ENCODE measurements at places on chromosomes 7 and 10.

- DNase-seq: no peak
Measured at GRCh38 chr10:95248989-95249388, 41.8 kb downstream of the PDLIM1 start.

DNA sequence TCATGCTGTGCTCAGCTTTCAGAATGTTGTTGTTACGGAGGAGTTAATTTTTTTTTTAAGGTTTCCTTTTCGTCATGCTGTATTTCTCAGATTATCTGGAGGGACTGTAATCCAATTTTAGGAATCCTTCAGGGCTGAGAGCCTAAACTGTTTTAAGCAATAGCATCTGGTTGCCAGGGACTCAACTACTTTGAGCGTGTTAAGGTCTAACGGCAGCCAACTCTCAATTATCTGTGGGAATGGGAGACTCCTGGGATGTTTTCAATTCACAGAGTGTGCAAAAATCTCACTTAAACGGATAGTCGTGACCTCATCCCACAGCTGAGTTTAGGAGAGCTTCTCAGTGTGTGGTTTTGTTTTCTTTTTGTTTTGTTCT is 291.7 kb downstream of the AUTS2 start:
- no peak for DNase-seq

DNA sequence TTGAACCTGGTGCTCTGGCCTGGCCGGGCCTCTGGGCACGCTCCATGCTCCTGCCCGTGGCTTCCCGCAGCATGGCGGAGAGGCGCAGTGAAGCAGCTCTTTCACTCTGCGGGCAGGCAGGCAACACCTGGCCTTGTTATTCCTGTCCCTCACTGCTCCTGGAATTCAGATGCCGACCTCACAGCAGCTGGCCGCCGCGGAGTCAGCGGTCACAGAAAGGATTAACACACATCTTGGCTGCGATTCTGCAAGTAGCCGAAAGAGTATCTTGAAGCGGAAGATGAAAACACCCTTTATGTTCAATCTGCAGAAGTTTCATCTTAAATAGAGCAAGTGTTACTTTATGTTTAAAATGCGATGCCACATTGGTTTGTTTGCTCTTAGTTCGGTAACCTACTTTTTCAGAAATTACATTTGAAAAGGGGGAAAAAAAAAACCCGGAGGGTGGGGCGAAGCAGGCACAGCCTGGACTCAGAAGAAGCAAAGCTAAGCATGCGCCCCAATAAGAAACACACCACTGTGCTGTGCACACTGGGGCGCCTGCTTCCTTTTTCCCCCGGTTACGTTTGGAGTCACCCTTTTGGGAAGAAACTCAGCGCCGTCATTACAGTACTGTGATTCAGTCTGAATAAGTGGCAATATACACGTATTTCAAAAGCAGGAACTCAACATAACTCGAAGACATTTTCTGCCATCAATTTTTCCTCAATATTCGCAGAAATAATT is 42.3 kb downstream of the BRI3 start:
- DNase-seq: no peak

GRCh38 chr10:132185601-132186487 is 904 bp upstream of the DPYSL4 start:
- DNase-seq: peak; percentile 69

GRCh38 chr7:157006205-157006747 is 4.2 kb downstream of the MNX1 start:
- no peak for DNase-seq

- DNase-seq: no peak
Measured at GRCh38 chr7:5266191-5267028, 16.3 kb upstream of the SLC29A4 start.

GRCh38 chr7:17301471-17302456 is 3.3 kb downstream of the AHR start:
- peak; percentile 65 for DNase-seq

GRCh38 chr7:50552921-50553320 is 12.3 kb downstream of the DDC start:
- DNase-seq: peak; percentile 29

- no peak for DNase-seq
Measured at GRCh38 chr10:49615213-49615612, 1.4 kb downstream of the CHAT start.

GRCh38 chr10:98258683-98259454 is 9.1 kb downstream of the LOXL4 start:
- DNase-seq: no peak

DNA sequence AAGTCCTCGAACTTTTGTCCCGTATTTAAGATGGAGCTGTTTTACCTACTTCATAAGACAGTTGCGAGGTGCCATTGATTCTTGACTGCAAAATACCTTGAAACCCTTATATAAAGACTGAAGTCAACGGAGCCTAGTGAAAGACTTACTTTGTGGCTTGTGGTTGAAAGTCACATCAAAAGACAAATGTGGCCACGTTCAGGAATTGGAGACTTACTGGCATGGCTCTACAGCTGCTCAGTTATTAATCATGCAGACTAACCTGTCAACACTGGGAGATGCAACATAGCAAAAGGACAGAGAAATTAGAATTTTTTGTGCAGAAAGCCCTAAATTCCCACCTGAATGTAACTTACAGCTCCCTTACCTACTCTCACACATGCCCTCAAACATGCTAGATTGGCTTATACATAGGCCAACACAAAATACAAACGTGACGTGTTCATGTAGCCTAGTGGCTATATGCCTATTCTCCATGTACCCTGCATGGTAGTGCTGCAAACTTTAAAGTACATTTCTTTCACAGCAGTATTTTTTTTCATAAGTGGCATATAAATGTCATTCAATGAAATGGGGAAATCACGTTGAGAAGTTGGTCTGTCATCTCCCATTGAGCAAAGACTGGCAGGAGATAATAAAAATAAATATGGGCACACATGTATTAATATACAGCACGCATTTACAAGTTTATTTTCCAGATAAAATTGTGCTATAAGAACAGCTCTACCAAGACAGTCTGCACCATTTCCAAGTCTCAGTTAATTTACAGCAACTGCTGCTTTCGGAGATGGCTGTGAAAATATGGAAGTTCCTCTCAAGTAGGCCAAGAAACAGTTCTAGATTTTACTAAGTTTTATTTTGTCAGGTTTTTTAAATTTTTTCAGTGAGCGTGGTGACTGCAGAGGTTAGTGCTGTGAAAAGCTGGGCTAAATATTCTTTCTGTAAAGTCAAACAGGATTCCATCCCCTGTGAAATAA is 170.4 kb upstream of the C7orf33 start:
- no peak for DNase-seq

DNA sequence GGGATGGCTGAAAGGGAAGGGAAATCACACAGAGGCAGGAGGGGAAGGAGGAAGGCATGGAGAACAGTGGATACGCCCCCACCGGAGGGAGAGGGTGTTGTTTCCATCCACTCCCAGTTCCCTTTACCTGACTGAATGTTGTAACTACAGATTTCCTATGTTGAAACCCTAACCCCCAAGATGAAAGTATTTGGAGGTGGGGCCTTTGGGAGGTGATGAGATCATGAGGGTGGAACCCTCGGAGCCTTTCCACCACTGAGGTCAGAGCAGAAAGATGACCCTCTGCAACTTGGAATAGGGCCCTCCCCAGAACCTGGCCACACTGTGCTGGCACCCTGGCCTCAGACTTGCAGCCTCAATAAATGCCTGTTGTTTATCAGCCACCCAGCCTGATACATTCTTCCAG is 48.6 kb upstream of the CNPY1 start:
- no peak for DNase-seq

GRCh38 chr7:74042746-74043522 is 15.0 kb downstream of the ELN start:
- no peak for DNase-seq

DNA sequence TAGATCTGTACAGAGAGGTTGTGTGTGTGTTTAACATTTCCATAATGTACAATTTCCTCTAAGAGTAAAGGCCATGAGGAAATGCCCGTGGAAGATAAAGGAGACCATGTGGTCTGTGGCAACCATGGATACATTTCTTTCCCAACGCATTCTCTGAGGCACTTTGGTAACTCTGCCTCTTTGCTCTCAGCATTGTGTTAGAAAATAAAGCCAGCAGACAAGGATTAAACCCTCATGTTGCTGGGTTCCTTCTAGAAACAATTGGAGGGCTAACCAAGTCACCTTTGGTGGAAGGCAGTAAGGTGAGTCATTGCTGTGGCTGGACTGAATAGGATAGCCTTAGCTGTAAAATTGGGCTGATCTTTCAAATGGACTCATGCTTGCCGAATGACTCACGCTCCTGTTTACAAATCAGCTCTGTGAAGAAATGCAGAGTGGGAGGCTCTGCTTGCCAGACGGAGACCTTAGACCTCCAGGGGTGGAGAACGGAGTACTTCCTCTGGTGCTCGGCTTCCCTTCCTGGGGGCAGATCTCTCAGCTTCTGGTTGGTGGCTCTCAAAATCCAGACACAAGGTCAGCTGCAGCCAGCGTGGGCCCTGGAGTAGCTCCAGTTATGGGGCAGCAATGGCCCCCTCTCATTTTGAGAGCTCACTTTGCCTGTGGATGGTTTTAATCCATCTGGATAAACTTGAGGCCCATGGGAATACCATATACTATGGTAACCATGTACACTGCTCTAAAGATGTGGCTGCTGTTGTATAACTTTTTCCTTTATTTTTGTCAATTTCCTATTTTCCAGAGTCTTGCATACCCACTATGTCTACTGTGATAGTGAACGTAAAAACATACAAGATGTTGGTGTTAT is 137.3 kb downstream of the TCF7L2 start:
- DNase-seq: no peak

DNA sequence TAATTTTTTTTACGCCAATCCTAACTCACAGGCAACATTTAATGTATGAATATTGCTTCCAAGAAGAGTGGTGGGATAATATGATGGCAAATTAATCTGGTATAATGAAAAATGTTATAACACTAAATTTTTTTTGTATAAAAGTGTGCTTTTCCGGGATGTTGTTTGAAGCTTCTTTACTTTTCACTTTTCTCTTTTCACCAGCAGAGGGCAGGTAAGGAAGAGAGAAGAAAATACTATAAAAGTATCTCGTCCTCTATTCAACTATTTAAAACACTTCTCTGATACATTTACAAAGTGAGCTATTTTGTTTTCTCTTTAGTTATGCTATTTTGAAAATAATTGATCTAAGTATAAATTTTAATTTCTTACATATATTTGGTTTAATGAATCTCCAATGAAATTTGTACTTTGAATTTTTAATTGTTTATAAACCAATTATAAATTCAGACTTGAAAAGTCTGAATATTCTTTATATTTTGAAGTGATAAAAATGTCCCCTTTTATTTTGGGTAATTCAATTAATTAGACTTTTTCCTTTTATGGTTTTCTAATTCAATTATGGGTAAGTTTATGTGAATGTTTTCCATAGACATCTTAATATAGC is 20.7 kb upstream of the CFTR start:
- no peak for DNase-seq

- DNase-seq: no peak
Measured at GRCh38 chr10:115942101-115942500, 330.9 kb downstream of the GFRA1 start.

GRCh38 chr10:102639537-102639936 is 4.7 kb upstream of the TRIM8 start:
- DNase-seq: no peak

GRCh38 chr10:22701132-22701826 is 13.1 kb downstream of the PIP4K2A start:
- DNase-seq: no peak

DNA sequence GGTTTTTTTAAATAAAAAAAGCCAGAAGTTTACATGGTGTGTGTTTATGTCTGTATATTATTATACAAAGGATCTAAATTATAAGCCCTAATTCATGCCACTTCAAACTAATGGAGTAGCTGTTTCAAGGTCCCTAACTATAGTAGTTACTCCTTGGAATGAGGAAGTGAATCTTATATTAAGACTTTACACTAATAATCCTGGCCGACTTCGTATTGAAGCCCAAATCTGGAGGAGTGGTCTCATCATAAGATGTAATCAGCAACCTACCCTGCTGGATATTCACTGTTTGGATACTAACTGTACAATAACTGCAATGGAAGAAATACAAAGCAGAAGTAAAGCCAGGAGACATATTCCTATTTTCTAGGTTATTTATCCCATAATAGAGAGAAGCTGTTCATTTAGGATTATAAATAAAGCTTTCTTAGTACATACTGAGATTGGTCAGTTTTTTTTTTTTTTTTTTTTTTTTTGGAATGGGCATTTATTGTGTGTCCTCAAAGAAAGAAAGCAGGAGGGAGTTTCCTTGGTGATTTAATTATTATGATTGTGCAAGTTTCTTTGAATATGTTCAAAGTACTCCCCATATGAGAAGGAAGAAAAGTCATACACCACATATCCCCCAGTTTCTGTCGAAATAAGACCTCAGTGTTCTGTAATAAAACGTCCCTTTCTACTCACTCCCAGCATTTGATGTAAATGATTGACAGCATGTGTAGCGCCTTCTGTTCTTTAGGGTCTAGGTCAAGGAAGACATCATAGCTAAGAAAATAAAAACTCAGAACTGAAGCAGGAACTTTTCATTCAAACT is 397.8 kb downstream of the EXOC4 start:
- DNase-seq: no peak

DNA sequence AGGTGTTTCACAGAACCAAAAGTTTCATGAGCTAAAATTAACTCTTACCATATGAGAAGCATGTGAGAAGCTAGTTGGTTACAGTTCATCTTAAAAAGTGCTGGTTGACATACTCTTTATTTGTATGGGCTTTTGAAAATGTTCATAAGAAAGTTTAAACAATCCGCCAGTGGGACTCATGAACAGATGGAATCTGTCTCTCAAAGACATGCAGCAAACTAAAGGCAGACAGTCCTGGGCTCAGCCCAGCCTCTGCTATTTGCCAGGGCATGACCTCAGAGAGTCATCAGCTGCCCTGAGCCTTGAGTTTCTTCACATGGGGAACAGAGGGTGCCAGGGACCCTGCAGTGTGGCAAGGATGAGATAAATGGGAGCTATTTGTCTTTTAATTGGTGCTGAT is 3.2 kb downstream of the PYROXD2 start:
- DNase-seq: no peak

DNA sequence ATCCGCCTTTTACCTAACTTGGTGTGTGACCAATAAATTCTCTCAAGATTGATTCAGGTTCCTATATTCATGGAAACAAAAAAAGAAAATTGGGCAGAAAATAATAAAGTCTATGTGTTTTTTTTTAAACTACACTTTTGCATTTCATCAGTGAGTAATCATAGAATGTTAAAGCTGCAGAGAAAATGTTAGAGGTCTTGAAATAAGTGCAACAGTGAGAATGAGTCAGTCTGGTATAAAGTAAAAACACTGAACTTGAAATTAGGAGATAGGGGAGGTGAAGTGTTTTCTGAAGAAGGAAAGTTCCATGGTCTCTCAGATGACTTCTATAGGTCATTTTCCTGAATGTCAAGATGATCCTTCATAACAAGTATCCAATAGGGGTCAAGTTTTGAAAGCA is 202.6 kb upstream of the NRP1 start:
- DNase-seq: no peak

DNA sequence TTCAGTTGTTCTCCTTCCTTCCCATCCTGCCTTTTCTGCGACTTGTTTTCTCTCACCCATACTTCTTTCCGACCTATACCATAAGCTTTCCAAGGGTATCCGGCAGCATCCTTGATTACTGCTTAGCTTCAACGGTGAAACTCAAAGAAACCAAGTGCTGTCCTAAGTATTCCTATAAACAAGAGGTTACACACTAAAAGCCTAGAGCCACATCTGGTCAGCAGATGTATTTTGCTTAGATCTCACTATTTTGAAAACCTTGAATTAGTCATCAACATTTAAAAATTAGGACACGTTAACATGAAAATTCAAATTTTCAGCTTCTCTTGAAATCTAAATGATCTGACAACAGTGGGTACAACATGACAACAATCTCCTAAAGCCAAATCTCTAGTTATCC is 20.0 kb downstream of the ARHGAP21 start:
- DNase-seq: no peak
